ENCODE measurements at places on chromosomes 11 and 22.

DNA sequence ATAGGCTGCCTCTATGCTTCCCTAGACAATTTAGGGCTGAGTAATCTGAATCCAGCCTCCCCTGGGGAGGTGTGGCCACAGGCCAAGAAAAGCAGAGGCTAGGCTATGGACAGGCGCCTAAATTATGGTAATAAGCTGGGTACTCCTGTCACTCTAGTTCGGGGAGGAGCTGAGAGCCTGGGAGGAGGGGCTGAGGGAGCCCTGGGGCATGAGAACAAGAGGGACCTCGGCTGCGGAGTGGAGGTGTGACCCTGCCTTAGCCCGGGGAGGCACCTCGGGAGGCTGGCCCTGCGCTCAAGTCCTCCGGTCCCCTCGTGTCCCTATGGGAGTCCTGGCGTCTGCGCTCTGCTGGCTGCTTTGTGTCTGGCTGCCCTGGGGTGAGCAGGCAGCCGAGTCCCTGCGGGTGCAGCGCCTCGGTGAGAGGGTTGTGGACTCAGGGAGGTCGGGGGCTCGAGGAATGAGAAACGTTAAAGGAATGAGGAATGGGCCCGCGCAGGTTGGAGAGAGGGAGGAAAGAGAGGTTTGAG is at the start of gene OTOG:
TSS of gene OTOG (plus strand) at position 209 of the 527 bp plus-strand sequence. CDS start at position 323, 114 bp downstream.
- no peak for DNase-seq

GRCh38 chr11:24142062-24142461 is 354.8 kb upstream of the LUZP2 start:
- no peak for DNase-seq

GRCh38 chr11:27619039-27619574 is 81.1 kb downstream of the BDNF start:
- no peak for DNase-seq

DNA sequence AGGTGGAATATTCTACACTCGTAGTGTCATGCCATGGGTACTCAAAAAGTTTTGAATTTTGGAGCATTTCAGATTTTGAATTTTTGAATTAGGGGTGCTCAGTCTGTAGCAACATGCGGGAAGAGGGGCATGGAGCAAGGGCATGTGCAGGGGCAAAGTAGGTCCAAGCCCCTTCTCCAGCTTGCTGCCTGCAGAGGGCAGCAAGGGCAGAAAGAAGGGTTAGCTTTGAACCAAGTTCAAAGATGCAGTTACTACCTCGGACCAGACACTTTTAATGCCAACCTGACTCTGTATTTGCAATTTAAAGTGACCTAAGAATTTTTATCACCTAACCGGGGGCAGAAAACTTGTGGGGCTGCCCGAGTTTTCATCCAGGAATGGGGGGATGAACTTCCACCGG is 68.2 kb downstream of the CD82 start:
- no peak for DNase-seq

DNA sequence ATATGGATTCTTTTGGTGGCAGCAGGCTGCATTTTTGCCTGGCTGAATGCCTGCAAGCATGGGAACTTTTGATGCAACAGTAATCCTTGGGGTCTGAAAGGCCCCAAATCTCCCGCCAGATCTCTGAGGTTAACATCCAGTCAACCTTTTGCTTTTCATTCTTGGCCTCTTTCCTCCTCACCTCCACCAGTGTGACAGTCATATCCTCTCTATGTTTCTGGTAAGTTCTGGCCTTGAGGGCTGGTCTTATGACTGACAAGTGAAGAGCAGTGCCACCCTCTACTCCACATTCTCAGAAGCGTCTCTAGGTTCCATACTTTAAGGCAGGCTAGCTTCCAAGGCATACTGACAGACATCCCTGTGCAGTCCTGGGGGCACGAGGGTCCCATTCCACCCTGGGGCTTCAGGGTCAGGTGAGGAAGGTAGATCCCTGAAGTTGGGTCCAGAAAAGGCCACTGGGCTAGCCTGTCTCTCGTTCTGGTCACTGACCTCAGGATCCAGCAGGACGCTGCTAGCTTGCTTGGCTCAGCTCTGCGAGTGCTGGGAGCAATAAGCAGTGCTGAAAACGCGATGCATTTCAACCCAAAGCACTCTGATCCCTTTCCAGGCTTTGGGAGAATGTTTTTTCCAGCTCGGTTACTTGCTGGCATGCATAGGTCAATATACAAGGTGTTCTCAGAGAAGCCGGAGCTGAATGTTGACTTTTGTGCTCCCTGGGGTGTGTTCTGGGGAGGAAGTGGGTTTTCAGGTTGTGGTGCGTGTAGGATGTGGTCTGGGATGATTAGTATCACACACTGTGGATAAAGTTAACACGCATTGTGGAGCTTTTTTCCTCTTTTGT is 75.2 kb downstream of the PTPRJ start:
- peak; percentile 88 for DNase-seq

DNA sequence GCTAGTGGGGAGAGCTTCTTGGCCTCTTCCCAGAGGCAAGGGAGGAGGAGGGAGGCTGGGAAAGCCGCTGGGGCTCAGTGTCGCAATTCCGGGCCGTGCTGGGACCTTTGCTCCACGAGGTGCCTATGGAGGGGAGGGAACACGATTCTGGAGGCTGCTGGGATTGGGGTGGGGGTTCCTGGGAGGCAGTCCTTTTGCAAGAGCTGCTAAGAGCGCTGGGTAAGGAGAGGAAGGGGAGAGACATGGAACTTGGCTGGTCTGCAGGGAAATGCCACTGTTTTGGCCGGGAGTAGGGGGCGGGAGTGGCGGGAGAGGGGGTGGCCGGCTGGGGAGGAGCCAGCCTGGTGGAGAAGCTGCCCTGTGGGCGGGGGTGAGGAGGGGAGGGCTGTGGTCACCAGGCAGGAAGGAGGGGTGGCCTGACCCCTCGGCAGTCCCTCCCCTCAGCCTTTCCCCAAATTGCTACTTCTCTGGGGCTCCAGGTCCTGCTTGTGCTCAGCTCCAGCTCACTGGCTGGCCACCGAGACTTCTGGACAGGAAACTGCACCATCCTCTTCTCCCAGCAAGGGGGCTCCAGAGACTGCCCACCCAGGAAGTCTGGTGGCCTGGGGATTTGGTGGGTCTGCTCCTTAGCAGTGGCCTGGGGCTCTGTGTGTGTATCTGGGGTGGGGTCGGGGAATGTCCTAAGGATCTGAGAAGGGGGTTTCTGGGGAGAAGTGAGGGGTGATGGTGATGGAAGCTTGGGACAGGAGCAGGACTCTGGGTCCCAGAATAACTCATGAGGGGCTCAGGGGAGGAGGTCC is at the start of gene NR1H3:
TSS of gene NR1H3 (plus strand) at position 480 of the 800 bp plus-strand sequence. CDS start 1,221 bp downstream, outside the sequence.
- peak; percentile 93 for DNase-seq
